Esophagus mucosa (tissue), 1 donor: ENCODE measurements at places on chromosomes 12 and 14. TPM values are rescaled to one million over a fixed set of nuclear protein-coding genes. Genes with fewer than 3 reads are reported as not detected.

The PEX5 gene
- 21.6 TPM for total RNA-seq

The DTX1 gene
- total RNA-seq: 0.68 TPM

The GLS2 gene
- total RNA-seq: 2.6 TPM

GRCh38 chr12:102602521-102602920, 122.2 kb upstream of the IGF1 start:
- no peak for ATAC-seq

- no peak for ATAC-seq
Measured at GRCh38 chr12:19456176-19456575, 16.9 kb downstream of the AEBP2 start.

DNA sequence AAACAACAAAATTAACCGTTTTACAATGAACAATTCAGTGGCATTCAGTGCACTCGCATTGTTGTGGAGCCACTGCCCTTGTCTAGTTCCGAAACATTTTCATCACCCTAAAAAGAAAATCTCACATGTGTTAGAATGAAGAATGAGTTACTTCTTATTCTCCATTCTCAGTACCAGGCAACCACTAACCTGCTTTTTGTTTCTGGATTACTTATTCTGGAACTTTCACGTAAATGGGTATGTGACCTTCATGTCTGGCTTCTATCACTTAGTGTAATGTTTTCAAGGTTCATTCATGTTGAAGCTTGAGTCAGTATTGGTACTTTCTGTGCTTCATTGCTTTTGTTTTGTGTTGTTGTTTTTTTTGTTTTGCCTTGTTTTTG, 15.6 kb downstream of the RCOR1 start:
- ATAC-seq: no peak

- ATAC-seq: no peak
Measured at GRCh38 chr14:65585216-65585615, 172.7 kb downstream of the FUT8 start.

DNA sequence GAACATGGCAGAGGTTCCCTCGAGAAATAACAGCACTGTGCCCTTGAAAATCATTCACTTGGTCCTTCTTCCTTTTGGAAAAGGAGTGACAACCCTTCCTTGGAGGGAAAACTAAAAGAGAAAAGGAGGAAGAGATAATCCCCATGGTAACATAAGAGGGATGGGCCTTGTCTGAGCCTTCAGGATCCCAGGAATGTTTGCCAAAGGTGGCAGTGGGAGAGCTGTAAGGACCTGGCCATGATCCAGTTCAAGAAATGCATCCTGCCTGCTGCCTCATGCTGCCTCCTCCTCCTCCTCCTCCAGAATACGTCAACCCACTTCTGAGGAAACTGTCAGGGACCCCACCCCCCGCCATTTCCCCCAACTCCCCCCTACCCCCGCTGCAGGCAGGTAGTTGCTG, 118.8 kb downstream of the KCNK10 start:
- ATAC-seq: no peak

GRCh38 chr12:28527631-28528249, 337.5 kb downstream of the CCDC91 start:
- ATAC-seq: peak; percentile 23

DNA sequence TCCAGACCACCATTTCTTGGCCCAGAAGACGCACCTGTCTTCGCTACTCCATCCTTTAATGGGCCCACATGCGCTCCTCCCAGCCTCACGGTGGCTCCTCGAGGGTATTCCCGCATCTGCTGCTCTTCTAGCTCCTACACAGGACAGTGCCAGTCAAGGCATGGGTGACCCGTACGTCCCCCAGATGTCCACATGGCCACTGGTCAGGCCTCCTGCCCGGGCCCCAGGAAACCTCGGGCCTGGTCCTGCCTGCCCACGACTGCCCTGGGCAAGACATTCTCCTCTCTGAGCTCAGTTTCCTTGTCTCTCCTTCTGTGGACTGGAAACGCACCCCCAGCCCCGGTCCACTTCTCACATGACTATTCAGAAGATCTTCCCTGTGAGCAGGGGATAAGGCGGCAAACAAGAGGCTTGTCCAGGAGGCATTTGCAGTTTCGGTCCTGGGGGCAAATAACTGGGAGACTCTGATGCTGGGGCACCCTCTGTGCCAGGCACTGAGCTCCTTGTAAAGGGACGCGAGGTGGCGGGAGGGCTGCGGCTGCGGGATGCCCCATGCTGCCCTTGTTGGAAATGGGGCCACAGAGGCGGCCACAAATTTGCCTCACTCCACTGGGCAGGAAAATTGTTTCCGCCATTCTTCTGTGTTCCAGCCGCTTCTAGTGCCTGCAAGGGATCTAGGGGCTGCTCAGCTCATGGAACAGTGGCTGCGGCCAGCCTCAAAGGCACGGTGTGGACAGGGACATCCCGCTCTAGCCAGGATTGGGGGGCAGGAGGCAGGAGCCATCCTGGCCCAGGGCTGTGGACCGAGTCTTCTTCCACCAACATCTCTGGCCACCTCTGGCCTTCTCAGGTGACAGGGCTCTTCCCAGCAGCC, 6.8 kb upstream of the BEGAIN start:
- no peak for ATAC-seq

DNA sequence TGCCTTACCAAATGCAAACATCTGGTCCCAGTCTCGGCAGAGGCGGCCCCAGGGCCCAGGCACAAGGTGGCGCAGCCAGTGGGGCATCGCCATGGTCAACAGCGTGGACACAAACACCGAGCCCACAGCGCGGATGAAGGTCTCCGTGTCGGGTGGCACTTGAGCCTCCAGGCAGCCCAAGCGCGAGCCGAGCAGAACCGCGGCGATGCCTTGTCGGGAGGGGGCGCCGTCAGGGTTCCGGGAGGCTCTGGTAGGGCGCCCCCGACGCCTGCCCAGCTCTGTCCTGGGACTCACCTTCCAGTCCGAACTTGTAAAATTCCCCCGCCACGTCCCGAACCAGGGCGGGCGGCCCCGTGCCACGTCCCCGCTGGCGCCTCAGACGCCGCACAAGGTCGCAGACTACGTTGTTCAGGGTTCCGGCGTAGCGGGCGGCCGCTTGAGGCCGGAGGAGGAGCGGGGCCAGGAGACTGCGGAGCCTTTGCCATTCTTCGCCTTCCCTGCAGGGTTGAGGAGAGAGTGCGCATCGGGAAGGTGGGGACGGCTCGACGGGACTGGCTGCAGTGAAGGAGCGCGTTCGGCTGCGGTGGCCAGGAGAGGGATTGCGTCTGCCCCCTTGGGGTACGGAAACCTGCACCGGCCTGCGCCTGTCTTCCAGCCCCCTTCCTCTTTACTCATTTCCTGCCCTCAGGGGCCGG, 1.7 kb downstream of the CYP27B1 start:
- ATAC-seq: peak; percentile 60

- no peak for ATAC-seq
Measured at GRCh38 chr12:49615725-49616124, 7.6 kb upstream of the PRPF40B start.
